ENCODE measurements at places on chromosomes 13 and 19. TPM values are rescaled to one million over a fixed set of nuclear protein-coding genes. Genes with fewer than 3 reads are reported as not detected.

PCDH9 gene
- polyA plus RNA-seq: 14.1 TPM

- DNase-seq: no peak
These were observed 10.0 kb downstream of the RPS16 start for GRCh38 chr19:39425744-39426143.

RGS9BP gene
- polyA plus RNA-seq: 0.65 TPM

DNA sequence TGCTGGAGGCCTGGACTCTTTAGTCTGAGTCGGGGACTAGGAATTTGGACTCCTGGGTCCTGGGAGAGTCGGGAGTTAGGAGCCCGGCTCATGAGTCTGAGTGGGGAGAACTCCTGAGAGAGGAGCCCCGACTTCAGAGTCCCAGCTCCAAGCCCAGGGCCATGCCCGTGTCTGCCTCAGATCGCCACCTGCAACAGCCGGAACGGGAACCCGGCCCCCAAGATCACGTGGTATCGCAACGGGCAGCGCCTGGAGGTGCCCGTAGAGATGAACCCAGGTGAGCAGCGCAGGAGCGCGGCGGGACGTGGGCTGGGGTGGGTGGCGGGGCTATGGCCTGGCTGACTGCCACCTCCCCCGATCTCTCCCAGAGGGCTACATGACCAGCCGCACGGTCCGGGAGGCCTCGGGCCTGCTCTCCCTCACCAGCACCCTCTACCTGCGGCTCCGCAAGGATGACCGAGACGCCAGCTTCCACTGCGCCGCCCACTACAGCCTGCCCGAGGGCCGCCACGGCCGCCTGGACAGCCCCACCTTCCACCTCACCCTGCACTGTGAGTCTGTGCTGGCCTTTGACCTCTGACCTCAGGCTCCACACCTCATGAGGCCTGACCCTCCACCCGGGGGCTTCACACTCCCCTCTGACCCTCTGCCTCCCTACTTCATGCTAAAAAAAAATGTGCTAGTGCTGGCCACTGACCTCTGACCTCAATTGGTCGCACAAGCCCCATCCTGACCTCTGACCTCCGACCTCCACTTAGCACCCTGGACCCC is 4.4 kb downstream of the BCAM start:
- no peak for DNase-seq

DNA sequence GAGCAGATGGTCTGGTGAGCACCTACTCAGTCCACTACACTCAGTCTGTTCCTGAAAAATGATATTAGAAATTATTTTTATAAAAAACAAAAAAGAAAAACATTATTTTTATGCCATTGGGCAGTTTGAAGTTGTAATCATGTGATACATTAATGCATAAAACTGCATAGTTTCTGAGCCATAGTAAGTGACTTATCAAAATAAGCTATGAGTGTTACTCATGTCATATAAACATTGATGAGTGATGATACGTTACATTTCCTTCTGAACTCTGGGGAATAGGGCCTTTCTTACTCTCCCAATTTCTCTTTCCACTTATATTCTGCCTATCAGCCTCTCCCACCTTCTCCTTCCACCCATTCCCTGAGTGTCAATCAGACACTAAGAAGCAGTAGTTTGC is 8.9 kb downstream of the ZNF805 start:
- DNase-seq: no peak

GRCh38 chr19:56725829-56726424 is 54.4 kb upstream of the ZNF835 start:
- DNase-seq: no peak

Measured in renal pelvis (tissue), 12 donors.